Stimulated activated CD4-positive, alpha-beta T cell treated with anti-CD3 and anti-CD28 coated beads, Interleukin-12 subunit alpha, Interleukin-12 subunit beta, amount 100 ng/mL, for 4 hours (primary cell): ENCODE measurements at places on chromosomes 7 and 10.

DNA sequence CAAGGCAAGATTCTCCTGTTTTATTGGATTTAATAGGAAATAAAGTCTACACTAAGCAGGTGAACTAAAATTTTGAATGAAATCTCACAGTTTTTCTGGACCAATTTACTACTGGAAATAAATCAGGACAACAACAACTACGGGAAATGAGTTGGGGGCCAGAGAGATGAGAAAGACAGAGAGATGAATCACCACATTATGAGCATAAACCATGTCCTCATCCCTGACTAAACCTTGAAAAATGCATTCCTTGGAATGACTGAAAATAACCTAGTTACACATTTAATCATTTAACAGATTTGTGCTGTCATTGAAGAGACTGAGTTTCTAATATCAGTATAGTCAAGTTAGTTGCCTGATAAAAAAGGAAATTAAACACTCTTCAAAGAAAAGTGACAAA, 608.4 kb upstream of the KCND2 start:
- no peak for DNase-seq

GRCh38 chr7:107591421-107591820, 11.4 kb downstream of the BCAP29 start:
- DNase-seq = no peak

DNA sequence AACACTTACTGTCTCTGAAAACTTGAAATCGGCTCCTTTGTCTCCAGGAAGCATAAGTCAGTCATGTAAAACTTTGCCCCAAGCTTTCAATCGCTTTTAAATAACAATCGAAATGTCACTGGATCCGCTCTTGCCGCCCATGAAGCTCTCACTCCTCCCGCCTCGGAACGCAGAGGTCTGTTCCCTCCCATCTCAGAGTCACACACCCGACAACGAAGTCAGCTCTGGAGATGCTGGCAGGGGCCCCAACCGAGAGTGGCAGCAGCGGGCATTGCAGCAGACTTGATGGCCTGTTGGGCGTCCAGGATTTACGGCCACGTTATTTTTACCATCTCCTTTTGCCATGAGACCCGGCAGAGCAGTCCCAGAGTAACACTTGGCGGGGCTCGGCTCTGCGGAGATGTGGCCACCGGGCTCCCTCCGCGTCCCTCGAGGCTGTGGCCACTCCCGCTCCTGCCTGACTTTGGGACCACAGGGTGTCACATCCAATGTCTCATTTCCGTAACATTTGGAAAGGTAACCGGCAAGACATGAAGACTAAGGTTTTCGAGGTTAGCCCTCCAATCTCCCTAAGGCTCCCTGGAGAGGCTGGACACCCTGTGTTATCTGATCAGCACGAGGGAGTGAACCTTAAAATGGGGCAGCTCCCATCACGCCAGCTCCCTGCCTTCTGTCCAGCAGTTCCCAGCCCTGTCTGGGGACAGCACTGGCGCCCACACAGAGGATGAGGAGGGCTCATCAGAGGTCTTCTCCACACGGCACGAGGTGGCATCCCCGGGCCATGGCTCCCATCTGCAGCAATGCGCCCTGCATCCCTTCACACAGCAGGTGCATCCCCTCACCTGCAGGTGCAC, 62.8 kb upstream of the ADGRA1 start:
- DNase-seq = no peak

DNA sequence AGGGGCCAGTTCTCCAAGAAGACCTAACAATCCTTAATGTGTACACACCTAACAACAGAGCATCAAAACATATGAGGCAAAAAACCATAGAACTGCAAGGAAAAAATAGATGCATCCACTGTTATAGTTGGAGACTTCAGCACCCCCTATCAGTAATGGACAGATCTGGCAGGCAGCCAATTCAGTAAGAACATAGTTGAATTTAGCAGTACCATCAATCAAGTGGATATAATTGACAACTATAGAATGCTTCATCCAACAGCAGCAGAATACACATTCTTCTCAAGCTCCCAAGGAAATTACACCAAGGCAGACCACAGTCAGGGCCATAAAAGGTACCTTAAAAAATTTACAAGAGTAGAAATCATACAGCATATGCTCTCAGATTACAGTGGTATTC, 42.2 kb downstream of the POLL start:
- DNase-seq = no peak

GRCh38 chr10:33831591-33831990, 497.1 kb upstream of the NRP1 start:
- no peak for DNase-seq

- DNase-seq = no peak
Measured at GRCh38 chr10:67401711-67402110, 294.3 kb downstream of the CTNNA3 start.

DNA sequence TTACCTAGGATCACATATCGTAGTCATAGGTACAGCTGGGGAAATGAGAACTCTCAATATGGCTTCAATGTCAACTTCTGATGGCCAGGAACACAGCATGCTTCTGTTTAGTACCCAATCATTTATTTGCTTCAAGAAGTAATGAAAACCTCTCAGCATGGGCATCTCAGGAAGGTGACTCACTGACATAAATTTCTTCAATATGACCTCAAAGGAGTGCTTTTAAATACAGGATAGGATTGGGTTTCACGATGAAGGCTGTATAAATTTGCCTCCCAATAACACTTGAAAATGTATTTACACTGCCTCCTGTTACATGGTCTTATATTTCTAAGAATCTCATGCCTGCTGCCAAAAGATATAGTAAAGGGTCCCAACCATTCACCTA, 15.1 kb downstream of the ITGA8 start:
- no peak for DNase-seq

- no peak for DNase-seq
Measured at GRCh38 chr10:26938578-26938977, 77.8 kb upstream of the ABI1 start.

GRCh38 chr7:7956531-7957128, 12.0 kb upstream of the GLCCI1 start:
- DNase-seq = no peak

DNA sequence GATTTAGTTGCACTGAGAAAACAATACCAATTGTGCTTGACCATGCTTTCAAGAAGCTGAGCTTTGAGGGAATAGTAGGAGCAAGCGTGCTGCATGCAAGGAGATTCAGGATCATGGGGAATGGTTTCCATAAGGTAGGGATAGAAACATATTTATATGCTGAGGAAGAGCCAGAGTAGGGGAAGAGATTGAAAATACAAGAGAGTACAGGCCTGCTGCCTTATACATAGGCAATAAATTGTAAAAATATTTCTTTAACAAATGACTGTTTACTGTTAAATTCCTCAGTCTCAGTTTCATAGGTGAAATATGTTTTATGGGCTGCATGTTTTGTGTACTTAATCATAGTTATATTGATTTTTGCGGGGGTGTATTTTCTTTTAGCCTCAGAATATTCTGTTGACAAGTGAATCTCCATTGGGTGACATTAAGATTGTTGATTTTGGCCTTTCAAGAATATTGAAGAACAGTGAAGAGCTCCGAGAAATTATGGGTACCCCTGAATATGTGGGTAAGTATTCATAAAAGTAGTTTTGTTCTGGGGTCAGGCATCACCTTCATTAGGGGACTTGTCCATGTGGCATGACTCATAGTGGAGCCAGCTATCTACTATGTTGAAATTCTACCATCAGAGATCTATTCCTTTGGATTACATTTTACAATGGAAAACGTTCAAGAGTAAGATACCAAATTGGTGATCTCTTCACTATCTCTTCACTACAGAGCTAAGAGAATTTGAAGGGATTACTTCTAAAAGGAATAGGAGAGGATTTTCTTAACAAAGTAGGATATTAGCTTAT, 36.5 kb downstream of the STK17A start:
- no peak for DNase-seq

GRCh38 chr7:137545059-137545716, 201.7 kb upstream of the PTN start:
- no peak for DNase-seq

DNA sequence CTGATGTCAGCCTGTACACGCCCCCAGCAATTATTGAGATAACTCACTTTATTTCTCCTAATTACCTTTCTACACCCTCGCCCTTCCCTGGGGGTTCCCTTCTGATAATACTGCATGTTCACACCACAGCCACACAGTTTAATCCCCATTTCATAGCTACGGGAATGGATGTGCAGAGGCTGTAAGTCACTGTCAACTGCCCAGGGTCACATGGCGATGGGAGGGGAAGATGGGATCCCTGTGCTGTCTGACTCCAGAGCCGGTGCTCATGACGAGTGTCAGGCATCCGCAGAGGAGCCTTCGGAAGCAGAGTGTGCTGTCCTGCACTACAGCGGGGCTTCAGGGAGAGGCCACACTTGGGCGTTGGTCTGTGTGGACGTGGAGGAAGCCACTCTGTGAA, 688.7 kb downstream of the SDK1 start:
- no peak for DNase-seq

- DNase-seq = no peak
Measured at GRCh38 chr10:78046711-78047269, 13.1 kb downstream of the RPS24 start.

DNA sequence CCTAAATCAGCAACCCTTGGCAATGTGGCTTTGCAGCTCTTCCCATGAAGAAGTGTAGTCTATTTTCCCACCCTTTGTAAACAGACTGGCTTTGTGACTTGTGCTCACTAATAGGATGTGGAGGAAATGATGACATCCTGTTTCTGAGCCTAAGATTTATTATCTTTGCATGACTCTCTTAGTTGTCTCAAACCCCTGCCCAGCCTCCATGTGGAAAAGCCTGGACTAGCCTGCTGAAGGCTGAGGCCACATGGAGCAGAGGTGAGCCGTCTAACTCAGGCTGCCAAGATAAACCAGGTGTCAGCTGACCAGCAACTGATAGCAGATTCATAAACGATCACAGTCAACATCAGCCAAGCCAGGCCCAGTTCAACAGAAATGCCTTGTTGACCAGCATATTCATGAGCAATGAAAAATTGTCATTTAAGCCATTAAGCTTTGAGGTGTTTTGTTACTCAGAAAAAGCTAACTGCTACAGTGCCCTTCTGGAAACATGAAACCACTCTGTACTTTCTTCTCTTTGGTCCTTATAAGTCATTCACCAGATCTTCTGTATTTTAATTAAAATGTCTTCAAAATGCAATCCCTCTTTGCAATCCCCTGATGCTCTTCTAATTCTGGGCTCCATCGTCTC, 586.3 kb upstream of the ANKRD30A start:
- DNase-seq = no peak

- DNase-seq = no peak
Measured at GRCh38 chr7:131105294-131105798, 222.3 kb upstream of the MKLN1 start.

- no peak for DNase-seq
Measured at GRCh38 chr7:154914996-154915380, 87.9 kb downstream of the PAXIP1 start.

DNA sequence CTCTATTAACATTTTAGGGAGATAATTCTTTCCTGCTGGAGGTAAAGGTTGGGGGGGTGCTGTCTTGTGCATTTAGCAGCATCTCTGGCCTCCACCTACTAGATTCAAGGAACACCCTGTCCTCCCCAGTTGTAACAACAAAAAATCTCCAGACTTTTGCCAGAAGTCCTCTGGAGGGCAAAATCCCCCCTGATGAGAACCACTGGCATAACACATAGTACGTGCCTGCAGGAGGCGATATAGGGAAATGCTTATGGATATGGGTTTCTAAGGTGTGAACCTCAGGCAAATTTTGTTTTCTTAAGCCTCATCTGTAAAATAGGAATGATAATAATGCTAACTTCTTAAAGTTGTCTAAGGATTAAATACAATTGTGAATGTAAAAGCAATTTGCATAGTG, 2.9 kb upstream of the OSBPL3 start:
- no peak for DNase-seq

- no peak for DNase-seq
Measured at GRCh38 chr10:87775766-87776165, 42.3 kb downstream of the ATAD1 start.

- DNase-seq = no peak
Measured at GRCh38 chr10:127278001-127278400, 81.6 kb upstream of the INSYN2A start.

- no peak for DNase-seq
Measured at GRCh38 chr7:50660830-50661175, 95.6 kb upstream of the DDC start.

- DNase-seq = no peak
Measured at GRCh38 chr10:76119036-76119435, 687.6 kb downstream of the LRMDA start.

- DNase-seq = peak; percentile 29
Measured at GRCh38 chr7:149773446-149774236, at the start of gene ZNF467. ZNF467 (minus strand) TSS chr7:149773588; CDS start chr7:149771032, 2,556 bp downstream.

- no peak for DNase-seq
Measured at GRCh38 chr10:21363731-21364104, 161.8 kb downstream of the SKIDA1 start.

GRCh38 chr10:89164920-89165319, 42.2 kb downstream of the CH25H start:
- no peak for DNase-seq

GRCh38 chr10:71982269-71983178, 18.3 kb downstream of the CHST3 start:
- no peak for DNase-seq

- no peak for DNase-seq
Measured at GRCh38 chr10:86868353-86868752, 89.1 kb downstream of the MMRN2 start.
